ENCODE measurements at places on chromosomes 3 and 15. TPM values are rescaled to one million over a fixed set of nuclear protein-coding genes. Genes with fewer than 3 reads are reported as not detected.

TMEM108 gene
- total RNA-seq: 7.1 TPM

GRCh38 chr3:50154476-50154839 lies 666 bp upstream of the SEMA3F start:
- DNase-seq: no peak
- H3K36me3 ChIP-seq: no peaks in the 10 kb centered on the region
- H3K4me1 ChIP-seq: peaks cover 44% of the 10 kb centered on the region
- no peaks in the 10 kb centered on the region for H3K27me3 ChIP-seq
- H3K4me3 ChIP-seq: peak overlapping the region; percentile 59
- no peak overlapping the region for H3K27ac ChIP-seq

- no peak for DNase-seq
- H3K27ac ChIP-seq: peak overlapping the region; percentile 64
- peaks cover 3% of the 10 kb centered on the region for H3K27me3 ChIP-seq
- peaks cover 3% of the 10 kb centered on the region for H3K36me3 ChIP-seq
Observed at GRCh38 chr3:133238015-133238414, 161.8 kb upstream of the BFSP2 start.

DNA sequence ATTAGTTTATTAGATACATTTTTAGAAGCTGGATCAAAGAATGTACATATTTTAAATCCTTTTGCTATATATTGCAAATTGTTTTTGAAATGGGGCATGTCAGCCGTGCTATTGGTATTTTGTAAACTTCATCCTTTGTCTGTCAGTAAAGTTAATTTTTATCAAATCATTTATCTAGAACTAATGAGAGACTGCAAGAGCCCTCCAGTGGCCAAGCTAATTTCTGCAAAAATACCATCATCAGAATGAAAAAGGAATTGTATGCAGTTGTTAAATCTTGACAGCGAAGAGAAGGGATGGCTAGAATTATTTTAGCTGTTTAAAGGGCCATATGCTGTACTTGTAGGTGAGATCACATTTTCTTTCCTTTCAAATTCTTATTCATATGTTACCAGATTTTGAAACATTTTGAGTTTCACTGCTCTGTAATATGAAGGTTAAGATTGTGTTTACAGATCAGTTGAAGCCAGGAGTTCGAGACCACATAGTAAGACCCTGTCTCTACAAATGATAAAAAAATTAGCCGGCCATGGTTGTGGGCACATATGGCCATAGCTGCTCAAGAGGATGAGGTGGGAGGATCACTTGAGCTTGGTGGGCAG lies 8.1 kb upstream of the CLDN11 start:
- H3K27ac ChIP-seq: no peak overlapping the region
- H3K4me3 ChIP-seq: no peak overlapping the region
- no peaks in the 10 kb centered on the region for H3K36me3 ChIP-seq
- no peak for DNase-seq

GRCh38 chr3:56188201-56188600 lies 280.1 kb downstream of the ERC2 start:
- H3K27ac ChIP-seq: no peak overlapping the region
- H3K4me1 ChIP-seq: no peaks in the 10 kb centered on the region
- H3K27me3 ChIP-seq: peaks cover 2% of the 10 kb centered on the region
- DNase-seq: no peak

NPAP1 gene
- not detected for total RNA-seq

UROC1 gene
- 0.15 TPM for total RNA-seq

GRCh38 chr3:186825294-186825821 lies 17.2 kb upstream of the ADIPOQ start:
- H3K27ac ChIP-seq: peak overlapping the region; percentile 49
- DNase-seq: peak; percentile 86
- peaks cover 49% of the 10 kb centered on the region for H3K4me1 ChIP-seq
- no peaks in the 10 kb centered on the region for H3K36me3 ChIP-seq

TBC1D23 gene
- total RNA-seq: 46.6 TPM

GRCh38 chr3:177646749-177647148 lies 449.5 kb upstream of the TBL1XR1 start:
- no peak overlapping the region for H3K27ac ChIP-seq
- no peak for DNase-seq
- H3K4me1 ChIP-seq: peaks cover 31% of the 10 kb centered on the region
- no peak overlapping the region for H3K4me3 ChIP-seq
- H3K27me3 ChIP-seq: no peaks in the 10 kb centered on the region
- no peaks in the 10 kb centered on the region for H3K36me3 ChIP-seq
